Stimulated activated effector memory CD8-positive, alpha-beta T cell treated with anti-CD3 and anti-CD28 coated beads, Interleukin-12 subunit alpha, Interleukin-12 subunit beta, amount 100 ng/mL, for 72 hours (primary cell): ENCODE measurements at places on chromosomes 1 and 21.

DNA sequence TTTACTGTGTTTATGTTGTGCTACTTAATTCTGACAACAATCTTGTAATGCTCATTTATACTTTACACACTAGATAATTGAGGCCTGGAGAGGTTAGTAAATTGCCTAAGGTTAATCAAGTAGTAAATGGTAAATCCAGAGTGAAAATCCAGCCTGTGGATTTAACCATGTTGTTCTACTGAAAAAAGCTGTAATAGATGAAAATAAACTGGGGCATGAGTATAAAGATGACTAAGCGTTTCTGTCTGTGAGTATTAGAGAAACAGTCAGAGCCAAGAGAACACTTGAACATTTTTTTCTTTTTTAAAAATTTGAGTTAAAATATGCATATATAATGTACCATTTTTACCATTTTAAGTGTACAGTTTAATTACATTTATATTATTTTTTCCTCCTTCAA, 47.9 kb upstream of the LEPR start:
- no peak for DNase-seq

- peak; percentile 77 for DNase-seq
Measured at GRCh38 chr21:34276711-34277425, 86.9 kb upstream of the KCNE2 start.

DNA sequence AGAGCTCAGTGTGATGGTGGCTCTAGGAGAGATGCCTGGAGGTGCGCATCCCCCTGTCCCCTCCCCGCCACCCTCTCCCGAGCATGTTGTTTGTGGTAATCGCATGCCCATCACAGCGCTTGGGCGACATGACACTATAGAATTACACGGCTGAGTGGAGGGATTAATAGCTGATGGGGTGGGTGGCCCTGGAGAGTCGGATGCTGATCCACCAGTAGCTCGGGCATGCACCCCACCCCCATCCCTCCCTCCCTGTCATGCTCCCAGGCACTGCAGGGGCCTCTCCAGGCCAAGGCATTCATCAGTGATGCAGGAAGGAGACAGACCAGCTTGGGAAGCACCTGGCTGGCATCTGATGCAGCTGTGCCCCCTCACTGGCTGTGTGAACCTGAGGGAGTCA, 159.0 kb upstream of the IGSF21 start:
- DNase-seq = no peak

DNA sequence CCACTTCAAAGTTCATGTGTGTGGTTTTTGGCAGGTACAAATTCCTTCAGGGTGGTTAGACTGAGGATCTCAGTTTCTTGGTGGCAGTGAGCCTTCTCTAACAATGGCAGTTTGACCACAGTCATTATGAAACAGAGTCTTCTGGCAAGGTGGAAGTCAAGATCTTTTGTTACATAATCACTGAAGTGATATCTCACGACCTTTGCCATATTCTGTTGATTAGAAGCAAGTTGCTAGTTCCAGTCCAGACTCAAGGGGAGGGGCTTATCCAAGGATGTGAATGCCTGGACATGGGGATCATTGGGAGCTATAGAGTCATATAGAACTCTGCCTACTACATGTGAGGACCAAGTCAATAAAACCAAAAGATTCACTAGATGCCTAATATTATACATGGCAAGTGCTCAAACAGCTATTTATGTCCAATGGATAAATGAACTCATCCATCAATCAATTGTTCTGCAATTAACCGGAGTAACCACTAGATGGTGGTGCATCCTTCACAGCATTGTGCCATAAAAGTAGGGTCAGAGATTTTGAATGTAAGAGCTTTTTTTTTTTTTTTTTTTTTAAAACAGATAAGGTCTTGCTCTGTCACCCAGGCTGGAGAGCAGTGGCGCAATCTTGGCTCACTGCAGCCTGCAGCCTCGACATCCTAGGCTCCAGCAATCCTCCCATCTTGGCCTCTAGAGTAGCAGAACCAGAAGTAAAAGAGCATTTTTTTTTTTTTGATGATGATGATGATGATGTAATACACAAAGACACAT, 131.9 kb downstream of the CRB1 start:
- DNase-seq = no peak
